ENCODE measurements at places on chromosomes 12 and 14. TPM values are rescaled to one million over a fixed set of nuclear protein-coding genes. Genes with fewer than 3 reads are reported as not detected.
A peak's percentile ranks its signal among the peaks of the same experiment; 100 is the strongest.

DPF3 gene
- 27.3 TPM for total RNA-seq

- DNase-seq: peak; percentile 89
These were observed 895 bp upstream of the CCDC88C start for GRCh38 chr14:91418387-91419043.

DNA sequence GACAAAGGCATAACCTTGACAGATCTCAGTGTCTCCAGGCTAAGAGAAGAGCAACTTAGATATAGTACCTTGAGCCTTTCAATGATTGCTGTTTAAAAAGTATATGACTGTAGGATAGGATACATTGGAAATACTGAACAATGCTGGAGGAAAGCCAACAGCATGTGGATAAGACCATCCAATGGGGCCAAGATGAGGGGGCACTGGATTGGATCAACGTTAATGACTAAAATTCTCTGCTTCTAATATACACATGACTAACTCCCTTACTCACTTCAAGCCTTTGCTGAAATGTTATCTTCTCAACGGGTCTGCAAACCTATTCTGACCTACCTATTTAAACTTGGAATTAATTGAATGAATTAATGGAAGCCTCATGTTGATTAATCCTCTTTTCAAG, 354.9 kb downstream of the RAD51B start:
- no peak for DNase-seq

- DNase-seq: no peak
These were observed 64.9 kb downstream of the NDUFA12 start for GRCh38 chr12:94938583-94938982.

DNA sequence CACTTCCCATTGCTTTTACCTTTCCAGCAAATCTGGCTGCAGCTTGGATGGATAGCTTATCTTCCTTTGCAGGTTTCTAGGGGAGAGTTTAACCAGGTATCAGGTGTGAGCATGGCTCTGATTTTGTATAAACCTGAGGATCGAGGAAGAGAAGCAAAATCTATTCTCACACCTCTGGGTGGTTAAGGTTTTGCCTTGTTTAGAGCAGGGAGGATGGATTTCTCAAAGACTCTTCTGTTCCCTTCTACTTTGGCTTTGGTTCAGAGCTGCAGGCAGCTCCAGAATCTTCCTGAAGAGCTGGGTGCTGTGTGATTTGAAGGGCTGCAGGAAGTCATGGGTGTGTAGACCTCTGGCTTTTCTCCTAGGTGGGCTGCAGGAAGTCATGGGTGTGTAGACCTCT, 1.7 kb downstream of the JDP2 start:
- no peak for DNase-seq

All from Right ventricle myocardium inferior (tissue), 1 donor.